DMS53 (cell line): ENCODE measurements at places on chromosomes 3 and 15.

DNA sequence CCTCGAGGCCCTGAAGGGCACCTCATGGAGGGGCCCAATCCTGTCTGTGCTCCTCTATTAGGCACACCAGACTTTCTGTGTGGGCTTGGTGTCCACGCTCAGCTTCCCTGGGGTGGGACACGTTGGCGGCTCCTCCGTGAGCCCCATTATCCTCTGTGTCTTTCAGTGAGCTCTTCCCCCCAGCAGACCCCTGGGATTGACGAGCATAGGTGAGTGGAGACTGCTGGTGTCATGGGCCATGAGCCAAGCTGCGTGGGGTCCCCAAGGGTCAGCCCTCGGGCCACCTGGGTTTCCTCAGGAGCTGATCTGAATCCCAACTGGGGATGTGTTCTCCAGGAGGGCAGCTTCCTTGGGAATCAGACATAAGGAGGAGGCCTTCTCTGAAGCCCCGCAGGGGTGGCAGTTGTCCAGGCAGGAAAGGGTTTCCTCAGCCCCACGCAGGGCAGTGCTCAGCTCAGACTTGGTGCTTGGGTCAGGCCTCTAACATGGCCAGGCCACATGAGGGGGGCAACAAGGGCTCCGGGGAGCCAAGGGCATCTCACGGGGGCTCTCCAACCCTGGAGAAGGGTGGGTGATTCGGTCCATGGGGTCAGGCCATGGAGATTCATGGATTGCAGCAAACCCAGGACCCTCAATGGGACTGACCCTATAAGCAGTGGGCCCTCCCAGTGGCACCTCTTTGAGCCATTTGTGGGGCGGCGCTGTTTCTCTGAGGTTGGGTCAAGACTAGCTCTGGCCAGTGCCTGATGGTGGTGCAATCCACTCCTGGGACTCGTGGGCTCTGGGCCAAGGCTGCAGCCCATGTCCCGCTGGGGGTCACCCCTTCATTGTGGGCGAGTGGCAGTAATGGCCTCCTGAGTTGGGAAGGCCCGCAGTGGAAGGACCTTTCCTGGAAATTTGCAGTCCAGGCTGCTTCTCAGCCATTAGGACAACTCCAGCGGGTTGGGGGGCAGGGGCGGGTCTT, 222.5 kb downstream of the SNRPN start:
- no peak for DNase-seq

GRCh38 chr3:194001-194400, 2.6 kb upstream of the CHL1 start:
- DNase-seq: no peak

DNA sequence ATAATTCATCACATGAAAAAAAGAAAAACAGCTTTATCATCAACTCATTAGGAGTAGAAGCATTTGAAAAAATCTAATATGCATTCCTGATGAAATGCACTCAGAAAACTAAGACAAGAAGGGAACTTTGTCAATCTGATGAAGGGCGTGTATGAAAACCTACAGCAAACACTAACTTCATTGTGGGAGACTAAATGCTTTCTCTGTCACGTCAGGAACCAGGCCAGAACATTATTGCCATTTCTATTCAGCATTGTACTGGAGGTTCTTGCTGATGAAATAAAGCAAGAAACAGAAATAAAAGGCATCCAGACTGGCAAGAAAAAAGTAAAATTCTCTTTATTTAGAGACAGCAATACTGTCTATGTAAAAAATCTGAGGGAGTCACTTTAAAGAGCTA, 235.2 kb downstream of the GABRB3 start:
- no peak for DNase-seq

- DNase-seq: peak; percentile 87
Measured at GRCh38 chr15:70788114-70789049, 25.0 kb upstream of the UACA start.

- DNase-seq: no peak
Measured at GRCh38 chr3:14471016-14471415, 68.6 kb downstream of the SLC6A6 start.

- no peak for DNase-seq
Measured at GRCh38 chr3:13081603-13082360, 8.6 kb upstream of the IQSEC1 start.

- DNase-seq: no peak
Measured at GRCh38 chr3:69941439-69942176, 57.9 kb upstream of the SAMMSON start.

- DNase-seq: no peak
Measured at GRCh38 chr3:197076415-197076814, 46.8 kb upstream of the MELTF start.

- no peak for DNase-seq
Measured at GRCh38 chr3:30760737-30761136, 133.7 kb downstream of the GADL1 start.

DNA sequence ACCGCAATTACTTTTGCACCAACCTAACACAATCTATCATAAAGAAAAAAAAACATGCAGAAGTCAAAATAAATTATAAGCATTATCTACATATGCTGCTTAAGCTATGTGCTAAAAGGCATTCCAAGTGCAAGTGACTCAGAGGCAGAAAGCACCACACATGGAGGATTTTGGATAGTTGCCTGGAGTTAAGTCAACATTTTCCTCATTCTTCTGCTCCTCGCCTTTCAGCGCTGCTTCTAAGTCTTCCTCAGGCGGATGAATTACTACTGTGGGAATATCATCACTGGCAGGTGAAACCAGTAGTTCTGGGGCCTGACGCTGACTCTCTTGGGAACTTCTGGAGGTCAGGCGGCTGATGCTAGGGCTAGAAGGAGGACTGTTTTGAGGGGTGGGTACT, 53.1 kb downstream of the SLC4A7 start:
- DNase-seq: no peak

- DNase-seq: no peak
Measured at GRCh38 chr3:61733876-61734275, 172.5 kb downstream of the PTPRG start.

DNA sequence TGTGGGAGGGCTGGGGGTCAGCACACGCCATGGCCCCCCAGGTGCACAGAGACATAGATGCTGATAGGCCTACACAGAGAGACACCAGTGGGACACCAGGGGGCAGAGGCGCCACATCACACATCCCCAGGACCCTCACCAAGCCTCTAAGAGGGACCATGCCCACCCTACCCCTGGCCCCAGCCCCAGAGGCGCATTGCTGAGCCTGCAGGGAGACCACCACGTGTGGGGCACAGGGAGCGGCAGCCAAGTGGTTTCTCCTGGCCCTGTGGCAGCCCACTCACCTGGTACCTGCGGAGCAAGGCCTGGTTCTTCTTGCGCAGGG, 1.2 kb downstream of the CCDC9B start:
- no peak for DNase-seq

GRCh38 chr3:39911465-39912309, 102.3 kb downstream of the MYRIP start:
- no peak for DNase-seq

GRCh38 chr3:14147617-14148016, 22.8 kb downstream of the TMEM43 start:
- no peak for DNase-seq

DNA sequence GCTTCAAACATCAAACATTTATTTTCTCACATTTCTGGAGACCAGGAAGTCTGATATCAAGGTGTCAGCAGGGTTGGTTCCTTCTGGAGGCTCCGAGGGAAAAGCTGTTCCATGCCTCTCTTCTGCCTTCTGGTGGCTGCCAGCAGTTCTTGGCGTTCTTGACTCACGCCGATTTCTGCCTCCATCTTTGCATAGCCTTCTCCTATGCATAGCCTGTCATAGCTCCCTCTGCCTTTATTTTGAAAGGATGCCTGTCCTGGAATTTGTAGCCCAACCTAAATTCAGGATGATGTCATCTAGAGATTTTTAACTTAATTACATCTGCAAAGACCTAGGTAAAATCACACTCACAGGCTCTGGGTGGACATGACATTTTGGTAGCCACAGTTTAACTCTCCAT, 70.4 kb downstream of the RGMA start:
- DNase-seq: peak; percentile 4

DNA sequence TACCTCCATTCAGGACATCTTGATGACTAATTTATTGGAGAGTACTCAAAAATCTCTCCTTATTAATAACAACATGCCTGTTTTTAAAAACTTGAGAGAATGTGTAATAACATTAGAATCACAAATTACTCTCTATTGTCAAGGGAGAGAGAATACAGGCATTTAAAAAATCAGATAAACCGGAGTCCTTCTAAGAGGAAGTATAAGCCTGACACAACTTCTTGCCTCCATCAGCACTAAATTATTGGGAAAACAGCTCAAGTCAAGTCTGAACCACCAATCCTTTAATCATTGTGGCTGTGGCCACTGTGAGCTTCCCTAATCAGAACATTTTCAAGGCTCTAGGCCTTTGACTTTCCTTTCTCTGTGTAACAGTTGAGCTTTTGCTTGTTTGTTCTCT, 38.0 kb downstream of the SSR3 start:
- DNase-seq: no peak

DNA sequence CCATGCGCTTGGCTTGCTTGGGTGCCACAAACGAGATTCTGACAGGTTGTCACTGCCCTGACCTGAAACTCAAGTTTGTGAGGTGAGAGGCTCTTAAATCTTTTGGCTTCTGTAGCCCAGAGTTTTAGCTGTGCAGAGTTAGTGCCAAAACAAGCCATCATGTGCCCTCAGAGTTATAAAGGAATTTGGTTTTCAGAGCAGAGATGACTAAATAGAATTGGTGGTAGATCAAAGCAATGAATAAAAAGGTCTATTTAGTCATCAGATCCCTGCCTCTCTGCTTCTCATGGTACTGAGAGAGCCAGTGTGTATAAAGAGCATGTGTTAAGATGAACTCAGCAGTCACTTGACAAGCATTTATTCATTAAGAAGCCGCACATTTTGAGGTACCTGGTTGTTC, 207.5 kb upstream of the DPH6 start:
- no peak for DNase-seq

GRCh38 chr15:90921887-90922286, 10.5 kb downstream of the HDDC3 start:
- DNase-seq: no peak

DNA sequence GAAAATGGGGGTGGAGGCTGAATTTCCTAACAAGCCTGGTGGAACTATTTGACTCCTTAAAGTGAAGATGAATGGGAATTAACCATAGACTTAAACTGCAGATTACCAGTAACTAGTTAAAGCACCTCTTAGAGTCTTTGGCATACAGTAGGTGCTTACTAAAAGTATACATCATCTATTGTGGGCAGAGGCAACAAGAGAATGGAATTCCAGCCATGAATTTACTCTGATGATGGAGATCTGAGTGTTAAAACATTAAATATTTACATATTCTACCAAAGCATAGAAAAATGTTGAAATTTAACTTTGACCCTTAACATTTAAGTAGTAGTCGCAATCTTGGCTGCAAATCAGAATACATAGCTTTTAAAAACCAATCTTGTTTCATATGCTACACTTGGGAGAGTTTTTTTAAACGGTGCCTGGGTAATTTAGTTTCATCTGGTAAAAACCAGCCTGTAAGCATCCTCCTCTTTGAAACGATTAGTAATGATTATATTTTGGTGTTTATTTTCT, 5.2 kb downstream of the UBA5 start:
- no peak for DNase-seq

- peak; percentile 47 for DNase-seq
Measured at GRCh38 chr3:23202203-23202920, 765 bp upstream of the UBE2E2 start.

- DNase-seq: peak; percentile 48
Measured at GRCh38 chr3:140394488-140395133, 283.3 kb upstream of the TRIM42 start.

GRCh38 chr15:92848852-92849598, 51.1 kb upstream of the CHD2 start:
- no peak for DNase-seq

- DNase-seq: peak; percentile 46
Measured at GRCh38 chr3:182979103-182979673, 1.1 kb downstream of the DCUN1D1 start.

- no peak for DNase-seq
Measured at GRCh38 chr15:70039917-70040316, 57.8 kb downstream of the TLE3 start.
